ENCODE measurements at places on chromosomes 2 and 18.

DNA sequence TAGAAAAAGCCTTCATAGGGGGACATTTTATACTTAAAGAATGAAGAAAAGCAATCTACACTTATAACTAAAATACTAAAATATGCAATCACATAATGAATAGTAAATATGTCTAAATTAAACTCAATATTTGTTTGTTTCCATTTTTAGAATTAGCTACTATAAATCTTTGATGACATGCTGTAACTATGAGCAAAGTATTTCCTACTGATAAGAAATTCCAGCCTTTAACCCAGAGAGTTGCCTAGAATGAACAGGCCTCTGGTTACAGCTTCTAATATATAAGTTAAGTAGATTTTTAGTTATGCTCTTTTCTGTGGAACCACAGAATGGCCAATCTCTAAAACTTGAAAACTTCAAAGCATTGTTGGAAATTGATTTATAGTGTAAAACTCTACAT, 1465.6 kb upstream of the ZEB2 start:
- DNase-seq, result no peak

GRCh38 chr2:225233234-225233633, 166.3 kb upstream of the NYAP2 start:
- DNase-seq, result no peak

DNA sequence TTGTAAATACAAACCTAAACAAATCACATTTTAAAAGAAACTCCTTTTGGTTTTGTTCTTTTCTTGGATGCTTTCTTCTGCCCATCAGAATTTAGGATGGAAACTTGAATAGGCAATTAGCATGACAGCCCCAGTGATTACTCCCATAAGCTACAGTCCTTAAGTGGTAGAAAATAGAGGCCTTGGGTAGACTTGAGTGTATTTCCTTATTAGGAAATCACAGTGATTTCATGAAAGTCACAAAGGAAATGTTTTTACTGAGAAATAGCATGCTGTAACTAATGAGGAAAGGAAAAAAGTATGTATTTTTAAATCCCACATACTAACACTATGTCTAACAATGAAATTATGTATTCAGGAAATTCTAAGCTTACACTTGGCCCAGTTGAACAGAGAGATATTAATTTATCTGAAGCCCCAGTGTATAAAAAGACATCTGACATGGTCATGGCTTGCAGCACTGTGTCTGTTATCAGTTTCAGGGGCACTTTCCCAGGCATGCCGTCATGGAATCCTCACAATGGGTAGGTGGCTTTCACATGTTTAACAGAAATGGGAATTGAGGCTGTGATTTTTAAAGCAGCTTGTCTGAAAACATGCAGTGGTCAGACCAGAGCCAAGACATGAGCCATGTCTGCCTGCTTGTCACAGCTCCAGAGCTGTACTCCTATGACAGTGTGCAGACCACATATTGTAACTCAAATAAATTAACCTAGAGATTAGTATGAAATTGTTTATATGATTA, 79.7 kb upstream of the TRIB2 start:
- DNase-seq, result no peak

DNA sequence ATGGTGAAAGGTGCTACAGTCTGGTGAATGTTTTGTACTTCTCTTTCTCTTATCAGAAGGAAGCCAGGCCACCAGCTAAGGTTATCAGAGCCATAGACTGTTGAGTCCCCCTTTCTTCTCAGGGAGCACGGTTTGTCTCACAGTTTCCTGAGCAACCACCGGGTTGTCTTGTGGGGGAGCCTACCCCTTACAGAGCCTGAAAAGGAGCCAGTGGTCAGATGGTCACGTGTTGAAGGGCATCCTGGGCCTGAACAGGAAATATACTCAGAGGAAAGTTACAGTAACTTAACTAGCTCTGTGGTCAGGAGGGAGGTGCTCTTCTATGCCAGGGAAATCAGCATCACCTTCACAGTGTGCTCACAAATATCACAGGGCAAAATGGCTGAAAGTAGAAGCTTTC, 11.6 kb downstream of the CD28 start:
- DNase-seq, result peak; percentile 88

GRCh38 chr2:223797811-223798721, 39.3 kb downstream of the AP1S3 start:
- no peak for DNase-seq

DNA sequence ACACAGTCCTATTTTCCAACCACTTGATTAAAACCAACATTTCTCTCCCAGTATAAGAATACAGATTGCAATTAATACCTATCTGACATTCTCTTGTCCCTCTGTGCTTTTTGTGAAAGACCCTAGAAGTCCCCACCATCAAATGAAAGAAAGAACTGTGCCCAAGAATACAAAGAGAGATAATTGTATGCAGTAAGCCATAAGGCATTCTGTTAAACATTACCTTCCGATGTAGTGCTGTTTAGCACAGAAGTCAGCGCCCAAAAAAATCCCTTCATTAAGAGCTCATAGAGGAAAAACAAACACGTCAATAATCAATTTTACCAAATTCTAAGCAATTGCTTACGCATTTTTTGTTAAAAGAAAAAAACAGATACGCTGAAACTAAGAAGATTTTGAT, 41.1 kb downstream of the ZNF516 start:
- DNase-seq, result no peak

DNA sequence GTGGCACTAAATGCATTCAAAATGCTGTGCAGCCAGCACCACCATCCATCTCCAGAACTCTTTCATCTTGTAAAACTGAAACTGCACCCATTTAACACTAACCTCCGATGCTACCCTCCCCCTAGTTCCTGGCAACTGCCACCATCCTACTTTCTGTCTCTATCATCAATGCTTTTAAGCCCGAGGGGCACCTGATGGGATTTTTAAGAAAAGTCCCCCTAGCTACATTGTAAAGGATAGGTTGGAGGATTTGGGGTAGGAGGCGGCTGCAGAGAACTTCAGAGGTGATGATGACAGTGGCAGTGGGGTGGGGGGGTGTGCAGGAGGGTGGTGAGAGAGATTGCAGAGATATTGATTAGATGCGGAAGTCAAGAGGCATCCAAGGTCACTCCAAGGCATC, 10.8 kb upstream of the YWHAQ start:
- peak; percentile 81 for DNase-seq

DNA sequence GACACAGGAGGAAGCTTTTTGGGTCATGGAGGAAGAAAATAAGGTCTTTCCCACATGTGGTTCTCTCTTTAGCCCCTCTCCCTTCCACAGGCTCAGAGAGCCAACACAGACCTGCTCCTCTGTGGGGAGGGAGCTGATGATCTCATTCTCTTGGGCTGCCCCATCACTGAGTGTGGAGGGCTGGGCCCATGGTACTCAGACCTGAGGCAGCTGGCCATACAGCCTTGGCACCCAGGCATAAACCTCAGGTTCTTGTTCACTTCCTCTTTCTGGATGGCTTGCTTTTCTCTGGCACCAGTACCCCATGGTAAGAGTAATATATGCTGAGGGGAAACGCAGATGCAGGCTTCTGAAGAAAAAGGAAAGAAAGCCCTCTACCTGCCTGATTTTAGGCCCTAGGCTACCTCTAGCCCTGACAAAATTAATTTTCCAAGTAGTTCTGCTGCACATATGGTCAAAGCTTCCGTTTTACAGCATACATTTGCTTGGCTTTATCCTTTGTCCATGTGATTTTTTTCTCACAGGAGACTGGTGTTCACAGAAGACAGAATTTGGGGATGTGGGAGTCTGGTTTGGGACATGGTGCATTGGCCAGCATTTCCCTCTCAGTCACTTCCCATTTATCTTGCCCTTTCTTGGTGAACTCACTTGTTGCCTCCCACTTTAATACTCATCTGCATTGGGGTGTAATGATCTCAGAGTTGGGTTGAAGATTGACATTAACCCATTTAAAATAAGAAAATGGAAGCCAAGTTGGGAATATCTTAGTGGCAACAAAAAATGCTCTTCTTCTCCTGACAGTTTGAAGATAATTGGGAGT, 11.1 kb downstream of the DHRS9 start:
- no peak for DNase-seq

DNA sequence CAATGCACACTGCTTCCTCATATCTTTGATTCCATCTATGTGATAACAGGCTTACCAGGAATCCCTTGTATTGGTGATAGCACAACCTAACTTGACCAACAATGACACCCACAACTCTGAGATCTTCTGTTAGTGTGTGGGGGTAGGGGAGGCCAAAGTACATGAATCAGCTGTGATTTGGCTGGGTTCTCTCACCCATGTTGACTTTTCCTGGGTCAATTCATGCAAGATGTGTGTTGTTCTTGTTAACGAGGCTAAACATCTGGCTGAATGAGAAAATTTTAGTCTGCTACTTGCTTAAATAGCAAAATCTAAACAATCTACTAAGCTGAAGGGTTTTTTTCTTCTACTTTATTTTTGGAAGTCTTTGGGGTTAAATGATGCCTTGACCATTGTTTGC, 341.2 kb upstream of the SLC14A2 start:
- DNase-seq, result no peak

All from activated CD4-positive, alpha-beta T cell treated with anti-CD3 and anti-CD28 coated beads, Interleukin-2, Interleukin-6, amounts not matched to agents 100 ng/mL and 50 ng/mL, durations not matched to agents 16 hours and 8 hours (primary cell).